ENCODE measurements at places on chromosomes 2 and 18.

DNA sequence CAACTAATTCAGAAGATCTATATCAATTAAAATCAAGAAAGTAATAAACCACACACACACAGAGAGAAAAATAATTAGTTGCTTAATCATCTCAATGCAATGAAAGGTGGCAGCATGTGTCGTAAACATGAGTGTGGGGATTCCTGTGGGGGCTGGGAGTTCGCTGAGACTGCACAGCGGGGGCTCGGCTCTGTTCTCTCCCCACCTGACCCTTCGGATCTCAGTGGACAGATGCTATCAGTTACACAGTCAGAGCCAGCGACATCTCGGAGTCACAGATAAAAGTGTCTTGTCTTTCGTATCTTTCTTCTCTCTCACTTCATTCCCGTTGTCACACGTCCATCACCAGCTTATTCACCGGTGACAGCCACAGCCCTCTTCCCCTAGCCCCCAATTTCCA is 37.1 kb downstream of the COLEC12 start:
- no peak for DNase-seq

- DNase-seq, result no peak
Observed at GRCh38 chr2:110848071-110848470, 115.7 kb downstream of the ACOXL start.

DNA sequence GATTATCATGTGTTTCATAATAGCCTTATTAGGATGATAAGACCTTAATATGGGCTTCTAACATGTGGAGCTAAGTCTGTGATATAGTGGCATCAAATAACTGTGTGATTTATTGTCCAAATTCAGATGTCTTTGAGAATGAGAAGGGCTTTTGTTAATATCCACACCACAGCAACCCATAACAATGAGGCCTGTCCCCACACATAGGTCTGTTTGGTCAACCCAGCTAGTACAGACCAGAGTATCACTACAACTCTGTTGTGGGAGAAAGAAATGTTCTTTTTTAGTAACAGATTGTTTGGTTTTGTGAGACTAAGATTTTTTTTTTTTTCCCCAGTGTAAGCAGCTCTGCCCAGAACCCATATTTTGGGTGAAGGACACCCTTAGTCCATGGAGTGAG is 439.2 kb downstream of the PIK3C3 start:
- DNase-seq, result no peak

- DNase-seq, result no peak
Observed at GRCh38 chr2:239688122-239688681, 287.4 kb upstream of the HDAC4 start.

DNA sequence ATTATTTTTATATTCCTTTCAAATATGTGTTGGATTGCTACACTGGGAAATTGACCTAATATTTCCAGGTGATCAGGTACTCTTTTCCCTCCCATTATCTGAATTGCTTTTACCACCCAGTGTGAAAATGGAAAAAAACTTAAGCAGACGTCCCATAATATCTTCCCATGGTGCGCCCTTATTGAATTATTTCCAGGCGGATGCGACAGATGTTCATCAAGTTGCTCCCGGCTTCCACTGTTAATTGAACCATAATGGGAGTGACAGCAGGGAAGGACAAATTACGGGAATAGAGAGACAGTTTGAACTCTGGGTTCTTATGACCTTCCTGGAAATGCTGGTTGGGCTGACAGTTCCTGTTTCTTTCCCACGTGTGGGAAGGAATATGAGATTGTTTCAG is 93.3 kb downstream of the THSD7B start:
- DNase-seq, result no peak

Measured in AG09309 (cell line).